ENCODE measurements at places on chromosomes 16 and 17. TPM values are rescaled to one million over a fixed set of nuclear protein-coding genes. Genes with fewer than 3 reads are reported as not detected.

Gene CCL8
- total RNA-seq, result not detected

Gene SPEM3
- total RNA-seq, result not detected

Gene SLC43A2
- 10.8 TPM for total RNA-seq

Gene CRK
- 14.1 TPM for total RNA-seq

Gene C16orf92
- not detected for total RNA-seq

Gene CEP95
- 62.1 TPM for total RNA-seq

Gene TSC2
- 33.3 TPM for total RNA-seq

Gene ARHGAP44
- 24.6 TPM for total RNA-seq

Gene ENPP7
- not detected for total RNA-seq

Gene KRTAP3-1
- not detected for total RNA-seq

Gene CLEC18A
- total RNA-seq, result 3.4 TPM

Gene MLKL
- total RNA-seq, result 4.7 TPM

Gene DPEP2
- total RNA-seq, result not detected

Gene OR1E2
- total RNA-seq, result not detected

Gene TMC5
- not detected for total RNA-seq

Gene DECR2
- 10.4 TPM for total RNA-seq

Gene IGF2BP1
- not detected for total RNA-seq

Gene SHISA6
- total RNA-seq, result not detected

Gene GIT1
- total RNA-seq, result 71.5 TPM

Gene CCL13
- total RNA-seq, result not detected

Gene WNT3
- total RNA-seq, result 2.0 TPM
